ENCODE measurements at places on chromosomes 6 and 20. TPM values are rescaled to one million over a fixed set of nuclear protein-coding genes. Genes with fewer than 3 reads are reported as not detected.

- peak; percentile 3 for DNase-seq
Observed at GRCh38 chr20:2698912-2699311, 6.3 kb downstream of the EBF4 start.

SLC17A3 gene
- total RNA-seq, result 0.58 TPM

DLK2 gene
- 0.60 TPM for total RNA-seq

CPNE1 gene
- 293 TPM for total RNA-seq

GRCh38 chr20:55205665-55206064 is 730.3 kb downstream of the DOK5 start:
- no peak for DNase-seq

GRCh38 chr6:89590133-89590532 is 48.4 kb downstream of the LYRM2 start:
- DNase-seq, result no peak

DNA sequence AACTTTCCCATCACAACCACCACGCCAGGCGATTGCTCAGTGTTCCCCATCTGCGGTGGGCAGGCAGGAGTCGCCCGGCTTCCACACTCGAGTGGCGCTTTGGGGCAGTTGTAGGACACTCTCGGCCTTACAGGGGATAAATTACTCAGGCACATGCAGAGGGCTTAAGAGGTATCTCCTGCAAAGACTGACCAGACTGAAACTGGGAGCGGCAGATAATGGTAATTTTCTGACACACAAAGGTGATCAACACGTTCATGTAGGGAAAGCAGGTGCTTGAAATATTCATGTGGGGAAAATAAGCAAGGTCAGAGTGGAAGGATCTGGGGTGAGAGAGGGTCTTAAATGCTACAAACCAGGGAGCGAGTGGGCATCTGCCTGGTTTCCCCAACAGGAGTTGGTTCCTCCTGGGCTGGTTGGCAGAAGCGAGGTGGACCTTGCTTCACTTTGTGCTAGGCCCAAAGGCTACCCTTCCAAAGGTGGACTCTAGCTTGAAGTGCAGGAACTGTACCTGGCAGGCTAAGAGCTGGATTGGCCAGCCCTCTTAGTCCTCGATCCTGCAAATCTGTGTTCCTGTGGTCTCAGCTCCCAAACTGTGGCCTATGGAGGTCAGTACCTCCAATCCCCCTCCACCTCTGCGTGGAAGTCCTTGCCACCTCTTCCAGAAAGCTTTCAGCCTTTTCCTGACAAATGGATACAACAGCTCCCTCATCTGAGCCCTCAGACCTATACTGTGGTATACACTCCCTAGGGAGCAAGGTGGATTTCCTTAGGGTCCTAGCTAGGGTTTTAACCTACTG is 16.7 kb downstream of the PLAGL2 start:
- no peak for DNase-seq

- no peak for DNase-seq
Observed at GRCh38 chr6:54586251-54586650, 260.3 kb upstream of the FAM83B start.

DNA sequence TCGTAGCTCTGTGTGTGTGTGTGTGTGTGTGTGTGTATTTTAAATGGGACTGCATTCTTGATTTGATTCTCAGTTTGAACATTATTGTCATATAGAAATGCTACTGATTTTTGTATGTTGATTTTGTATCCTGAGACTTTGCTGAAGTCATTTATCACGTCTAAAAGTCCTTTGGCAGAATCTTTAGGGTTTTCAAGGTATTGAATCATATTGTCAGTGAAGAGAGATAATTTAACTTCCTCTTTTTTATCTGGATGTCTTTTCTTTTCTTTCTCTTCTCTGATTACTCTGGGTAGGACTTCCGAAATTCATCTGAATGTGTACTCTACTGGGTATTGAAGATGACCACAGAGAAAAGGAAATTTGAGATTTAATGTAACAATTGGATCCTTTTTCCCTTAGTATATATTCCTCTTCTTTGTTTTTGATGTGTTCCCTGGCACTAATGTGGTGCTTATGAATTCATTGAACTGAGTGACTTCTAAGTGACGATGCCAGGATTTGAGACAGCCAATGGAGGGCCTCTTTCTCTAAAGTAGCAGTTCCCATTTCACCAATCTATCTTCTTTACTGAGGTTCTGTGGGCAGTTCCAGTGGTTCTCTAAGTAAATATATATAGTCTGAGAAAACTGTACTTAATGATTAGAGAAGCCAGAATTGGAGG is 47.6 kb downstream of the TNFAIP3 start:
- DNase-seq, result no peak

KHDRBS2 gene
- total RNA-seq, result 9.7 TPM

DNA sequence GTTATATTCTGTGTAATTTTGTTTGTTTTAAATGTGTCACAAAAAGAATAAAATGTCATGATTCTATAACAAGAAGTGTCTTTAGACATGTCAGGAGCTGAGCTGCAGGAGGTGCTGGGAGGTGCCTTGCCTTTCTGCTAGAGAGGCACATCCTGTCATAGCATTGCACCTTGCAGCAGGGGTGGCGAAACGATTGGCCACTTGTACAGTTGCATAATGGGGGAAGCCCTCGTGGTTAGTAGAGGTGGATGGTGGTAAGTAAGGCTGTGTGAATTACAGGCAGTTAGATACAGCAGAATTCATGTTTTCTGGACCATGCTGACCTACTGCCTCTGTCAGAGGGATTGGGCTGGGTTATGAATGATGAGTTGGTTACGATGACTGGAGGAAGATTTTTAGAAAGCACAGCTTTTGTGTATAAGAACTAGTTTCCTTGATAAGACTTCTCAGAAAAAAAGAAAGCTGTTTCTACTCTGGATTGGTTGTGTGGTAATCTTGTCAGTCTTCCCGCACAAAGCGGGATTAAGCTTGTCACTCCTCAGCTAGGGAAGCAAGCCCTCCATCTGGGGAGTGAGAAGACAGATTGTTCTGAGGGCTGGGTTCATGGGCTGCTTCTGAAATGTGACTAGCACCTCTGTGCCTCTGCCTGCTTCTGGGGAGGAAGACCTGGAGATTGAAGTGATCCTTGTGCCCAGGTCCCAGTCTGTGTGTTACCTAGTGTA is 74.9 kb downstream of the FOXO3 start:
- DNase-seq, result no peak

DNA sequence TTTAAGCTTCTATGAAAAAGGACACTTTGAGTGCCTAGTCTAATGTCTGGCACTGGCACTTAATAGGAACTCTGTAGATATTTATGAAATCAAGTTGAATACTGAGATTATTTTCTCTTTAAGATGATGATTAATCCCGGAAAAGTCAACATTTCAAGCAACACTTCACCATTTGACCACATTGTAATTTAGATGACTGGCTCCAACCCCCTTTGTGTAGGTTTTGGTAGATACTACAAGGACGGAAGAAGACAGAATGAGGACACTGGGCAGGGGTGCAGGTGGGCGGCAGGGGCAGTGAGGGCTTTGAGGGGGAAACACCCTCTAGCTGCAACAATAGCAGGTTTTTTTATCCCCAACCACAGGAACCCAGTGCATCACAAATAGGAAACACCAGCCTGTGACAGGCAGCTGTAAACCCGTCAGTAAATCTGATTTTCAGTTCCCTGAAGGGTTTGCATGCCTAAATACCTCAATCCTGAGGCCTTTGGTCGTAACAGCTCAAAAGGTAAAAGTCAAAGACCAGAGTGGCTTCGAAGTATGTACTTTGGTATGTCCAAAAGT is 4.6 kb downstream of the DTNBP1 start:
- no peak for DNase-seq

GRCh38 chr6:170209354-170210025 is 81.4 kb downstream of the DLL1 start:
- no peak for DNase-seq

GRCh38 chr6:188821-189655 is 103.2 kb upstream of the DUSP22 start:
- peak; percentile 83 for DNase-seq

GRCh38 chr6:112909781-112910180 is 562.7 kb downstream of the RFPL4B start:
- DNase-seq, result no peak

- no peak for DNase-seq
Observed at GRCh38 chr6:137824896-137825295, 42.2 kb upstream of the TNFAIP3 start.

DNA sequence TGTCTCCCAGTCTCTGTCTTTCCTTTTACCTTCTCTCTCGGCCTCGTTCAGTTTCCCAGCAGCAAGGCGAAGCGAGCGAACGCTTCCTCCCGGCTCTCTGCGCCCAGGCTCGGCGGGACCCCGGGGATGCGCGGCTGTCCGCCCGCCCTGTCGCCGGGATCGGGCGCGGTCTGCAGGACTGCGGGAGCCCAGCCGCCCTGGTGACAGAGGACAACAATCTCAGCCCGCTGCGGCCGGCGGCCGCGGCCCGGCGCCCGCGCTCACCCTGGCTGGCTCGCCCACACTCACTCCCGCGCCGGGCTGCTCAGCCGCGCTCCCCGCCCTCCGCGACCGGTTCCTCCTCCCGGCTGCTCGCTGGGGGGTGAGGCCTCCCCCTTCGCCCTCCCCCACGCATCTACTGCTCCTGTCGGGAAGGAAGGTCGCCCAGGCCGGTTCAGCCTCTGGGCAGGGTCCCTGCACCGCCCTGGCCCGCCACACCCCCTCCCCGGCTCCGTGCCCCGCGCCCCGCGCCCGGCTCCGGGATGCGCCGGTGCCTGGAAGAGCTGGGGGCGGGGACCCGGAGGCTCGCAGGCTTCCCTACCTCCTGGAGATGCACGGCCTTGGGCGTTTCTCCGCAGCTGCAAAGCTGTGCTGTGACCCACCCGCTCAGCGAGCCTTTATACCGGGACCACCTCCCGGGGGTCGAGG is 410 bp downstream of the SYNE1 start:
- DNase-seq, result peak; percentile 35

MYB gene
- total RNA-seq, result 5.6 TPM

ZNF831 gene
- total RNA-seq, result not detected

- no peak for DNase-seq
Observed at GRCh38 chr6:44646355-44646754, 258.8 kb downstream of the CDC5L start.
